SIG-M5 (cell line): ENCODE measurements at places on chromosomes 16 and 17.

DNA sequence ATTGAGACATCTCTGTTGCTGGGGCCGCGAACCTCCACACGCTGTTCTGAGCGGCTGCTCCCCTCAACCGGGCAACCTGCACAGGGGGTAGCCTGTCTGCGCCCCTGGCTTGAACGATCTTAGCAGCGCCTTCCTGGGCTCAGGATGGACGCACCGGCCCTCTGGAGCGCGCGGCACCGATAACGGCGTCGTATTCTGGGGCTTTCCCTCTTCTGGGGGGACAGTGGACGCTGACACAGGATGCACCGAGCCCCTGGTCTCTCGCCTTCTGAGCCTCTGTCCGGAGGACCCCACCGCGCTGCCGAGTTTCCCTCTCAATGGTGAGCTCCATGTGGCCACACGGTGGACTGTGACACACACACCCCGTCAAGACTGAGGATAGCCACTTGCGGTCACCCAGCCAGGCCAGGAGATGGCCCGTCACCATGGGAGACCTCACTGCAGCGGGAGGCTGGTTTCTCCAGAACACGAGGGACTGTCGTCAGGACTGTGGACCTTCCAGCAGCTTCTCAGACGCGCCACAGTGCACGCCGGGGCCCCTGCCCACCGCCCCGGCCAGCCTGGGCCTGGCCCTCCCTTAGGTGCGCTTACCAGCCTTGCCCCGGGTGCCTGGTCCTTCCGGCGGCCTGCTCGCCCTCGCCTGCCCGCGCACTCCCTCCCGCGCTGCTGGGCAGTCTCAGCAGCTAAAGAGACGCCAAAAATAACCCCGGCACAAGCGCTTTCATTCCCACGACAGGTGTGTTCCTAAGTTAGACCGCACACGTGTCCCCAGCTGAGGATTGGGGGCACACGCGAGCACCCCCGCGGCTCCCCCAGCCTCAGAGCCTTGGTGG, 30.0 kb upstream of the PABPN1L start:
- no peak for DNase-seq

DNA sequence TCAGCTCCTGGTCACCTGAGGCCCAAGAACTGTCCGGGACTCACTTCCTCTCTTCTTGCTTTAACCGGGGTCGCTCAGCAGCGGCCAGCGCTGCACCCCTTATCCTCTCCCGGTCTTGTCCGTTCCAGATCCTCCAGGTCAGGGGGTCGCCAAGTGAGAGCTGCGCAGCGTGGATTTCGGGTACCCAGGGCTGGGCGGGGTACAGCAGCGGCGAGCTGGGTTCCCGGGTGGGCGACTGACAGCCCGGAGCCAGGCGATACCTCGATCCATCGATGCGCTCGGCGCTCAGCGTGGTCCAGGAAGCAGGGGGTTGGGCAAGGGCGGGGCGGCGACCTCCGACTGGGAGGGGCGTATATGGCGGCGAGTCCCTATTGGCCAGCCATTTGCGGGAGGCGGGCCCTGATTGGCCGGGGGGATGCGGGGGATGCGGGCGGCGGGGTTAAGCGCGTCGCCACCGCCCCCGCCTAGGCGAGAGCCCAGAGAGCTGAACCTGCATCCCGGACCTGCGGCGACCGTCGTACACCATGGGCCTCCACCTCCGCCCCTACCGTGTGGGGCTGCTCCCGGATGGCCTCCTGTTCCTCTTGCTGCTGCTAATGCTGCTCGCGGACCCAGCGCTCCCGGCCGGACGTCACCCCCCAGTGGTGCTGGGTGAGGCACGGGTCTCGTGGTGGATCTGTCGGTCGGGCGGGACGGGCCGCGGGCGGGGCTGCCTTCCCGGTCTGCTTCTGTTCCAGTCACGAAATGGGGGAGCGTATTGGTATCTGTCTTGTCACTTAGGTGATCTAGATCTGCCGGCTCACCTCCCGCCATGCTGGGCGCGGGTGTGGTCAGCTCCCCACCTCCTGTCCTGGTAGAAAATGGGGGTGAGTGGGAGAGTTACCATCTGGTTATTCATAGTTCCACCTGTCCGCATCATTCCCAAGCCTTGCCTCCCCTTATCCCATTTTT, at the start of gene PLA2G15:
PLA2G15 (plus strand) TSS at position 471 of the 951 bp plus-strand sequence; CDS start at position 525, 54 bp downstream.
- DNase-seq: no peak

GRCh38 chr17:38572669-38573365, 32.9 kb downstream of the SRCIN1 start:
- DNase-seq: no peak

- DNase-seq: no peak
Observed at GRCh38 chr16:25835126-25835525, 143.4 kb downstream of the HS3ST4 start.

DNA sequence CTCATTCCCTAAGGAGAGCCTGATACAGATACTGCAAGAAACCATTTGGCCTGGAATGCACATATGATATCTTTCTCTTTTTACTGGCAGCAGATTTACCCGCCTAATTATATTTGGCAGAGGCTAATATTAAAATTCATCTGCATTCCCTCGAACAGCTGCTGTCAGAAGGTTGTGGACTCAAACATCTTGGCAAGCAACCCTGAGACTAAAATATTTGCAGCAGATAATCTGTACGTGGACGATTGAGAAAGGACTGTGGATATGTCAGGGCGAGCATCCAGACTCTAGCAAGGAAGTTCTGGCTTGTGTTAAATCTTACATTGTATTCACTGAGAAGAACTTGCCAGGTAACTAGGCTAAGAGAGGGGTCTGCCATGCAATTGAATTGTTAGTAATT, 65.2 kb downstream of the SNX20 start:
- DNase-seq: no peak

- DNase-seq: no peak
Observed at GRCh38 chr17:47882247-47882646, 13.8 kb upstream of the SP2 start.

DNA sequence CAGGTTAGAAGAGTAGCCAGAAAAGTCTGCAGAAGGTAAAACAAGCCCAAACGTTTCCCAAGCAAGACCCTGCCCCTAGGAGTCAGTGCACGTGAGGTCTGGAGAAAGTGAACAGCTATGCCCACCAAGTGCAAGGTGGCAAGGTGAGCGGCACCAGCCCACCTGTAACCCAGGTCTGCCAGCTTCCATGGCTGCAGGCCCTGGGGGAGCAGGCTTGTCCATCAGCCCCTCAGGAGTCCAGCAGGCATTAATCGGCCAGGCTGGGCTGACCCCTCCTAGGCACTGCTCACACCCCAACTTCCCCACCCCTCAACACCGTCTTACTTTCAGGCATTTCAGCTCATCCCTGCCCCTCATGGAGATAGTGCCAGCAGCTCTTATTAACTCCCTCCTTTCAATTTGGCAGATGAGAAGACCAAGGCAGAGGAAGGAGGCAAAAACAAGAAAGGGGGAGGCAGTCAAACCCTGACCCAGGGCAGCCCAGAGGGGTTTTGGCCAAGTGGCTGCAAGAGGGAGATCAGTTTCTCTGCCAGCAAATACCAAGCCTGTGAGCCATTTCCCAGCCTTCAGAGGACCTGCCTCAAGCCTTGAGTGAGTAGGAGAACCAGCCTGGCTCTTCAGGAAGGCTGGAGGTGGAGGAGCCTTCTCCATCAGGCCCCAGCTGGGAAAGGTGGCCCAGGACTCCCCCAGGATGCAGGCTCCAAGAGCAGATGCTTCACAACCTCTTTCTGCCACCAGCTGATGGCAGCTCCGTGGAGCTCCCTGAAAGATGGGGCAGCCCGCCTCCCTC, 14.7 kb downstream of the BEAN1 start:
- DNase-seq: no peak

DNA sequence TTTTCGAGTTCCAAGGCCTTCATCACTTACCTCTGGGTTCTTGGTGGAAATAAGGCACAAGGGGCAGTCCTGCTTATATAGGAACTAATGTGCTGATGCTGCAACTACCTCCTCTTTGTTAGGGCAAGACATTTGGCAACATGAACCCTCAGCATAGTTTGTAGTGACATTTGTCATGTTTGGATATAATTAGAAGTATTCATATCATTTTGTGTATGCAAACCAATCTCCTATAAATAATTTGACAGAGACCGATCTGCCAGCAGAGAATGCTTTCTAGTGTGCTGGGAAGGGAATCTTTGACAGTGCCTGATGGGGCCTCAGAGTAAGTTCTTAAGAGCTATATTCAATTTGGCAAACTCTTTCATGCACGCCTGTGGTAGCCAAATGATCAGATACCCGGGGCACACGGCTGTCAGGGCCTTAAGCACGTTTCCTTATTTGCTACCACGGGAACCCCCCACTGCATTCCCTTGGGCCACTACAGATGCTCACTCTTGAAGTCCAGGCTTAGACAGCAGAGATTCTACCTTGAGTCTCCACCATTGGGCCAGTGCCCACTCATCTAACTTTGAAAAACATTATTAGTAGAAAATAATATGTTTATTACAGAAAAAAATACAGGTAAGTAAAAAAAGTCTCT, at the start of gene MYH8:
MYH8 (minus strand) TSS at position 51 of the 643 bp plus-strand sequence. CDS start 1,723 bp downstream, outside the sequence.
- no peak for DNase-seq

- DNase-seq: no peak
Observed at GRCh38 chr16:50812876-50813466, 71.1 kb downstream of the CYLD start.

DNA sequence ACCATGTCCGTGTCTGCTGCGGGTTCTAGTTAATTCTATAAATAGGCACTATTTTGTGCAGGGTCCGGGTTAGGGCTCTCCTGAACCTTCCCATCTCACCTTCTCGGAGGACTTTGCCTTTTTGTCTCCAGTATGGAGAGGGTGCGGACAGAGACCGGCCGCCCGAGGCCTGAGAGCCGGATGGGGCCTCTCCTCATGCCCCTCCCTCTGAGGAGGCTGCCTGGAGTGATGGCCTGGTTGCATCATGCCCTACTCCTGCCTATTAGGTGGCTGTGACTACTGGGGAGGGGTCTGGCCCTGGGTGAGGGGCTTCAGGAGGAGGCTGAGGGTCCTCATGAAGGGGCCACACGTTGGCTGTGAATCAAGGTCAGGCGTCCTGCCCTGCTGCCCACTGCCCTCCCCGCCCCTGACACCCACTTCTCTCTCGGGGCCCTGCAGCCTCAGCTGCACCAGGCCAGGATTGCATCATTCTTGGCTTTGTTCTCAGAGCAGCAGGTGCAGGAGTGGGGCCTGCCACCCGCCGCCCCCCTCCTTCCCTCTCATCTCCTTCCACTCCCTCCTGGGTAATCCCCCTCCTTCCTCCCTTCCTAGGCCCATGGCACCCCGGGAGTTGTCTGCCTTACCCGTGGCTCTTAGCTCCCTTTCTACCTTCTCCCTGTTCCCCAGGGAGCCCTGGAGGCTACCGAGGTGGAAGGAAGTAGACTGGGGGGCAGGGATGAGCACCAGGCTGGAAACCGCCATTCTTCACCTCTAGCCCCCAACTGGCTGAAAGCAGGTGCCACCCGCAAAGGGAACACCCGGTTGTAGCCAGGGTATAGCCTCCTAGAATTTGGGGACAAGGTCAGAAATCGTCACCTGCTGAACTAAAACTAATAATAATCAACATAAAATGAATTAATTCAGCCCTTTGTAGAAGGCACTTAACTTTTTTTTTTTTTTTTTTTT, 12.7 kb upstream of the ARHGAP23 start:
- no peak for DNase-seq

- DNase-seq: no peak
Observed at GRCh38 chr16:84138824-84139627, 6.0 kb downstream of the HSDL1 start.

DNA sequence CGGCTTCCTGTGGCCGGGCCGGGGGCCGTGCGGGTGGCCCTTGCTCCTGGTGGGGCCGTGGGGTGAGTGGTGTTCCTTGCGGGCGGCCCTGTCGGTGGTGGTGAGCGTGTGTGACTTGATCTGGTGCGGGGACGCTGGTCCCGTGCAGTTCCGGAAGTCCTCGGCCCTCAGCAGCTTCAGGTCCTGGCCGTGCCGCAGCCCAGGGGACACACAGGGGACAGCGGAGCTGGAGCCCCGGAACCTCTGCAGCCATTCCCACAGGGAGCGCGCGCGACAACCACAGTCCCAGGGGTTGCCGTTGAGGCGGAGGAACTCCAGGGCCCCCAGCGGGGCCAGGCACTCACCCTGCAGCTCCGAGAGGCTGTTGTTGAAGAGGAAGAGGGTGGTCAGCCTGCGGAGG, 88.4 kb downstream of the RTN4RL1 start:
- DNase-seq: no peak

GRCh38 chr16:9401173-9401572, 309.7 kb downstream of the HAPSTR1 start:
- no peak for DNase-seq

DNA sequence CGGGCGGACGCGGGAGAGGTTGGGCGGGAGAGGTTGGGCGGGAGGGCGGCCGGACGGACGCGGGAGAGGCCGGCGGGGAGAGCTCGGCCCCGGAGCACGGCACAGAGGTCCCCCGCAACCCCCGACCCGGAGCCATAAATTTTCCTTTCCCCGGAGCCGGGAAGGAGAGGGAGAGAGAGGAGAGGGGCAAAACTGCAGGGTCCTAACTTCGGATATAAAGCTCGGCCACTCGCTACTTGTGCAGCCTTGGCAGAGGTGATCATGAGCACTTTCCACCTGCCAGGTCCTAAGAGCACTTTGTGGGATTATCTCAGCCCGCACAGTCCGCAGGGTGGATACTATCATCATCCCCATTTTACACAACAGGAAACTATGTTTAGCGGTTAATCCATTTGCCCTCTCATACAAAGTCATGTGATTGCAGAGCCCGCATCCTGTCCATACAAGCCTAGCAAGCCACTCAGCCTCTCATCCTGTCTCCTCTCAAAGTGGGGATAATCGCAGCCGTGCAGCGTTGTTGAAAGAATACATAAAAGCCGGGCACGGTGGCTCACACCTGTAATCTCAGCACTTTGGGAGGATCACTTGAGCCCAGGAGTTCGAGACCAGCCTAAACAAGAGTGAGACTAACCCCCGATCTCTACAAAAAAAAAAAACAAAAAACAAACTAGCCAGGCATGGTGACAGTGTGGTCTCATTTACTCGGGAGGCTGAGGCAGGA, 780 bp upstream of the DCAKD start:
- no peak for DNase-seq

DNA sequence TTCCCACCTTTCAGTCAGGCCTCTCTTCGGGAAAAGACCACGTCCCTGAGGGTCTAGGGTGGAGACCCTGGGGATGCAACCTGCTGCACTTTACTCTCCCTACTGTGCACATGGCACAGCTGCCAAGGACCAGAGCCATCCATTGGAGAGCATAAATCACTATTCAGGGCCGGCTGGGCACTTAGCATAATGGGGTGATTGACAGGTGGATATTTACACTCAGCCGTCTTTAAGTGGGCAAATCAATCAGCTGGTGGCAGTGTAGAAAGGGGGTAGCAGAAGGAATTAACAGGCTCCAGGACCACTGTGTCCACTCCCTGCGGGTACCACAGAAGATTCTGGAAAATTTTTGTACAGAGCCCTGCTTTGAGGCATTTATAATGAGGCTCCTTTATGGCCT, 87.3 kb upstream of the IRX6 start:
- DNase-seq: no peak

GRCh38 chr16:4426021-4426684, 485 bp downstream of the DNAJA3 start:
- no peak for DNase-seq
